IMR-90 (cell line): ENCODE measurements at places on chromosomes 16 and 17. TPM values are rescaled to one million over a fixed set of nuclear protein-coding genes. Genes with fewer than 3 reads are reported as not detected.

C17orf107 gene
- total RNA-seq: 0.54 and 0.56 TPM in 2 replicates

RNF135 gene
- total RNA-seq: 5.3 and 5.9 TPM in 2 replicates

DNA sequence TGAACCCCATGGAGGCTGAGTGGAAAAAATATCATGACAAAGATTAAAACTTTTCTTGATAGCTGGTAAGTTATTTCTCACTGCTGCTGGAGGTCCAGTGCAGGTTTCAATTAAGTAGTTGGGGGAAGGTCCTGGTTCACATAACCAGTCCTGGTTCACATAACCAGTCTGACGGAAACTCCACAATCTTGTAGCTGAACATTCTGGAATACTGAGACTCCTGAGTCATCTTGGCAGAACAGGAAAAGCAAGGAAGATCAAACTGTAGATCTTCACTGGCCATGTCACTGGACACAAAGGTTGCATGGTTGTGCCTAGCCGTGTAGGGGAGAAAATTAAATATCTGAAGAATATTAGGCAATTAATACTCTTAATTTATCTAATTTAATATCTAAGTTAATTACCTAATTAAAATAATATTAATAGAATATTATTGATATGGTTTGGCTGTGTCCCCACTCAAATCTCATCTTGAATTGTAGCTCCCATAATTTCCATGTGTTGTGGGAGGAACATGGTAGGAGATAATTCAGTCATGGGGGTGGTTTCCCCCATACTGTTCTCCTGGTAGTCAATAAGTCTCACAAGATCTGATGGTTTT, 48.6 kb upstream of the CNTNAP4 start:
- DNase-seq: no peak

CDK3 gene
- total RNA-seq: 0.56 and 0.72 TPM in 2 replicates

KRT27 gene
- total RNA-seq: not detected in 2 replicates

GRCh38 chr16:6157806-6158205, 1060.2 kb upstream of the EEF2KMT start:
- DNase-seq: no peak

- no peak for DNase-seq
These were observed 27.3 kb downstream of the STAT5A start for GRCh38 chr17:42315402-42316156.

MYO1D gene
- 0.56 and 0.90 TPM in 2 replicates for total RNA-seq

GRCh38 chr16:49674990-49675389, 180.9 kb downstream of the ZNF423 start:
- DNase-seq: no peak

ZNF597 gene
- 3.0 and 3.1 TPM in 2 replicates for total RNA-seq

DNA sequence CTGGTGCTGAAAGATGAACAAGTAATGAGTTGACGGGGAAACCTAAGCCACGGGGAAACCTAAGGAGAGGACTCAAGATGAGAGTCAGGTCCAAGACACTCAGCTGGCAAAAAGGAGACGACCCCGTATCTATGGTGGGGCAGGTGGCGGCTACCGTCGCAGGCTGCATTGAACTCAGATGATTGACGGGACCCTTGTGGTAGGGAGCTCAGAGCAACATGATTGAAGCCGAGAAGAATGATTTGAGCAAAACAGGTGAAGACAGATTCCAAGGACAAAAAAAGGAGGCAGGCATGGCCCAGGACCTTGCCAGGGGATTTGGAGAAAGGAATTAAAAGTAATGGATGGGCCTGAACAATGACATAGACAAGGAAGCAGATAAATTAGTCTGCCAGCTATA, 7.5 kb upstream of the MYH3 start:
- no peak for DNase-seq

MEOX1 gene
- total RNA-seq: 0.72 and 0.83 TPM in 2 replicates

DNA sequence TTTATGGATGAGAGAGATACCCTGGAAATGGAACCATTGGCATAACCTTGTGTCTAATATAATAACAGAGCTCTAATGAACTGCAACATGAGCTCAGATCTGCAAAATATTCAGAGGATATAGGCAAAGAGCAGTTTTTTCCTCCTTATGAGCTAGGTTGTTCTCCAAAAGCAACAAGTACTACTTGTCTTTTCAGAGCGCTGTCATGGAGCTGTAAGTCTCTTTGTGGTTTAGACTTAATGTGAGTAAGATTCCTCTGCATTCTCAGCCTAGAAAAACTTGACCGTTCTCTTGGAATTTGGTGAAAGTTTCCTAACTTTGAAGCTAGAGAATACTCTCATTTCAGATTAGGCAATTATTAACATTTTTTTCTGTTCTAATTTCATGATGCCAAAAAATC, 85.2 kb downstream of the FTO start:
- DNase-seq: peak; percentile 84

GRCh38 chr16:89324056-89325010, 106.8 kb downstream of the ZNF778 start:
- peak; percentile 92 for DNase-seq

DNA sequence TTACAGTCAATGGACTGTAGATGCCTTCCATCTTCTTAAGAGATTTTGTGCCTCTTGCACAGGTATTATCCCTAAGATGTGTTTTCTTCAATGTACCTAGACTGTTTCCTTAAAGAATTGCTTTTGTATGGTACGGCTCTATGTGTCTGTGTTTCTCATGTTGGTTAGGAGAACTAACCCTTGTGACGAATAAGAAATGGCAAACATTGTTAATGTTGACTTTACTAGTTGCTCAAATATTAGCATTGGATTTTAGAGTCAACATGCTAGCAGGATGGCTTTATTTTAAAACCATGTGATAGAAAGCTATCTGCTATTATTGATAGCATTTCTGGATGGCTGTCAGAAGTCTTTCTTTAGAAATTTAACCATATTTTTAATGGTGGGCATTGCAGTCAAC, 34.5 kb downstream of the WWOX start:
- DNase-seq: no peak

CCL7 gene
- total RNA-seq: 0.18 and 0.28 TPM in 2 replicates

GRCh38 chr17:47956791-47957590, 692 bp downstream of the PRR15L start:
- DNase-seq: peak; percentile 15

CSHL1 gene
- total RNA-seq: not detected in 2 replicates

GRIN2C gene
- not detected in 2 replicates for total RNA-seq

GRCh38 chr17:50534222-50534978, 1.9 kb downstream of the EPN3 start:
- DNase-seq: no peak

- no peak for DNase-seq
These were observed 179.3 kb upstream of the CIBAR2 start for GRCh38 chr16:85291302-85292148.

GPR179 gene
- total RNA-seq: not detected in 2 replicates

DNA sequence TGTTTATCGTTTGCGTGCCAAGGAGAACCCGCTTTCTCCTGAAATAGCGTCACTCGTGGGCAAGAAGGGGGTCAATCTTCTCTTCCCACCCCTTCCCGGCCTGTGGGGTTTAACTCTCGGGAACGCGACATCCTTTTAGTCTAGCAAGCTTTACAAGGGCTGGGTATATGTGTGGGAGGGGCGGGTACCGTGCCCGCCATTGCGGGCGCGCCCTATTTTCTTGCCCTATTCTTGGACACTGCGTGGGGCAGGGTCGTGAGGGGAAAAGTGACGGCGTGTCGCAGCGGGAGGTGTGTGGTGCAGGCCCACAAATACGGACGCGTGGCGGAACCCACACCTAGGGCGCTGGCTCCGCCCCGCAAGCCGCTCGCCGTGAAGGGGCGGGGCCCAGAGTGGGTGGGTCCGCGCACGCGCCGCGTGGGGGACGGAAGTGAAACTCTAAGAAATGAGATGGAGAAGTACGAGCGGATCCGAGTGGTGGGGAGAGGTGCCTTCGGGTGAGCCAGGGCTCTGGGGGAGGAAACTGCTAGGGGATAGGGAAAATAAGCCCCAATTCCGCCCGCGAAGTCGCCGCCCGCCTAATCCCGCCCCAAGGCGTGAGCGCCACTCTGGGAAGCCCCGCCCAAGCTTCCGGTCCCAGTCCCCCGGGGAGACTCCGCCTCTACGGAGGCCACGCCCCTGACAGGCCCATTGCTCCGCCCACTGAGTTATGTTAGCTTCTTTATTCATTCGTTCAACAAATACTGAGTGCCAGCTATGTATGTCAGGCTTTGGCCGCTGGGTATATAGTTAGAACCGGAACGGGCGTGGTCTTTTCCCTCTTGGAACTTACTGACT, at the start of gene NEK8:
TSS of gene NEK8 (plus strand) at position 425 of the 837 bp plus-strand sequence. CDS start at position 451, 26 bp downstream.
- peak; percentile 90 for DNase-seq

DNA sequence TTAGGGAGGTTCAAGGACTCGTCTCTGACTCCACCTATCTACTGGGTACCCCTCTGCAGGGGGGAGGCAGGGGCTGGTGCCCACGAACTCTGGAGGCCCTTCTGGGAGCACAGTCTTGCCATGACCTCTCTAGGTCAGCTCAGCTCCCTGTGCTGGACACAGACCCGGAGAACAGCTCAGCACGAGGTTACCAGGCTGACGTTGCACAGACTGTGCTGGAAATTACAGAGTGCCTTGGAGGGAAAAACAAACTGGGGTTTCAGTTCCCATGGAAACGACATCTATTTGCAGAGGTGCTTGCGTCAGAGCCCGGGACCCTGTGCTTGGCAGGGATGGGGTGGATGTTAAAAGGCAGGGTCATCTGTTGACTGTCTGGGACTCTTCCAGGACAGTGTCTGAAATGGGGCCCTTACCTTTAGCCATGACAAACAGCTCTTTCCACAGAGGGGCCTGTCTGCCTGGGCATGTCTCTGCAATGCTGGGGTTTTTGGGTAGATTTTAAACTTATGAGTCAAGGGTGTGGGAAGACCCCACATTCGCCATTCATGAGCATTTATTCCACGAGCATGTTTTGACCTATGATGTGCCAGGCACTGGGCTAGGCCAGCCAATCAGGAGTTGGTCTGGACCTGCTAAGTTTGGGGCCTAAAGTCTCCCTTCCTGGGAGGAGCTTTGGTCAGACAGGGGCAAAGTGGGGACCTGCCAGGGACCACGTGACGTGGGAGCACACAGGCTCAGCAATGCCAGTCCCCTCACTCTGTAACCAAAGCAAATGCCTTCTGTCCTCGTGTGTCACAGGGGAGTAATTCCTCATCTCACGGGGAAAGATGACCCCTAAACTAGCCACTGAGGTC, 22.5 kb downstream of the CCR7 start:
- DNase-seq: peak; percentile 99

WNT9B gene
- total RNA-seq: not detected in 2 replicates

GRCh38 chr17:39776252-39776651, 38.5 kb downstream of the GRB7 start:
- no peak for DNase-seq

DNA sequence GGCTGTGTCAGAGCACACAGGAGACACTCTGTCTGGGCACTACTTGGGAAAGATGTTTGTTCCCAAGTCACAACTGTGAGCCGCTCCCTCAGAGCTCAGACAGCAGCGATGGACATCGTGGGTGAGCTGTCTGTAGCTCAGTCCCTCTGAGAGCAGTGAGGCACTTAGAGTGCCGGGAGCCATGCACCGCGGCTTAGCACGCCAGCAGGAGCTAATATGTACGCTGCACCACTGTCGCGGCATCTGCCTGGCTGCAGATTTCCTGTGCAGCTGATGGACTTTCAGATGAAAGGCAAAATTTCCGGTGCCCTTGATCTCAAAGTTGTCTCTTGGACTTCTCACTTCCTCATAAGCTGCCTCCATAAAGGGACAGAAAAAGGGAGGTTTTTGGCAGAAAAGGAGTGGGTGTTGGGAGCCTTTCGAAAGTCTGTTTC, 92.8 kb upstream of the ZNF469 start:
- DNase-seq: no peak

DNA sequence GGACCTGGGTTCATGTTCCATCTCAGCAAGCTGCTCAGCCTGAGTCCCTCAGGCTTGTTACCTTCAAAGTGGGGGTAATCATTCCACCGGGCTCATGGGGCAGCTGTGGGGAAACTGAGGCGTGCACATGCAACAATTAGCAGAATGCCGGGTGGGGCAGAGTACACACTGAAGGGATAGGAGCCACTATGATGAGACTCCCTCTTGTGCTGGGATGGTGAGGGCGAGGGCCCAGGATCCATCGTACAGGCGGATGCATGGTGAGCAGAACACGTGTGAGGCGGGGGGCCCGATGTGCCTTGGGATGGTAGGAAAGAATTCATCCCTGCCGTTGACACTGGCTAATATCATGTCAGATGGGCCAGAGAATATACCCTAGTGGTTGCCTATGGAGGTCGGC, 25.5 kb upstream of the MAP3K14 start:
- no peak for DNase-seq
